ENCODE measurements at places on chromosomes 13 and 19.
A peak's percentile ranks its signal among the peaks of the same experiment; 100 is the strongest.

GRCh38 chr19:49851456-49852259 is 699 bp downstream of the PTOV1 start:
- DNase-seq = no peak

GRCh38 chr19:3810708-3811355 is 24.7 kb upstream of the MATK start:
- no peak for DNase-seq

- DNase-seq = peak; percentile 54
These were observed 180.6 kb downstream of the FOXO1 start for GRCh38 chr13:40485611-40486517.

GRCh38 chr19:45472563-45473366 is 5.0 kb downstream of the FOSB start:
- no peak for DNase-seq

- no peak for DNase-seq
These were observed 5.7 kb downstream of the PRPF31 start for GRCh38 chr19:54121259-54121658.

- DNase-seq = no peak
These were observed 7.4 kb upstream of the IGFL1 start for GRCh38 chr19:46221981-46222610.

GRCh38 chr13:86188170-86188569 is 389.0 kb upstream of the SLITRK6 start:
- no peak for DNase-seq

DNA sequence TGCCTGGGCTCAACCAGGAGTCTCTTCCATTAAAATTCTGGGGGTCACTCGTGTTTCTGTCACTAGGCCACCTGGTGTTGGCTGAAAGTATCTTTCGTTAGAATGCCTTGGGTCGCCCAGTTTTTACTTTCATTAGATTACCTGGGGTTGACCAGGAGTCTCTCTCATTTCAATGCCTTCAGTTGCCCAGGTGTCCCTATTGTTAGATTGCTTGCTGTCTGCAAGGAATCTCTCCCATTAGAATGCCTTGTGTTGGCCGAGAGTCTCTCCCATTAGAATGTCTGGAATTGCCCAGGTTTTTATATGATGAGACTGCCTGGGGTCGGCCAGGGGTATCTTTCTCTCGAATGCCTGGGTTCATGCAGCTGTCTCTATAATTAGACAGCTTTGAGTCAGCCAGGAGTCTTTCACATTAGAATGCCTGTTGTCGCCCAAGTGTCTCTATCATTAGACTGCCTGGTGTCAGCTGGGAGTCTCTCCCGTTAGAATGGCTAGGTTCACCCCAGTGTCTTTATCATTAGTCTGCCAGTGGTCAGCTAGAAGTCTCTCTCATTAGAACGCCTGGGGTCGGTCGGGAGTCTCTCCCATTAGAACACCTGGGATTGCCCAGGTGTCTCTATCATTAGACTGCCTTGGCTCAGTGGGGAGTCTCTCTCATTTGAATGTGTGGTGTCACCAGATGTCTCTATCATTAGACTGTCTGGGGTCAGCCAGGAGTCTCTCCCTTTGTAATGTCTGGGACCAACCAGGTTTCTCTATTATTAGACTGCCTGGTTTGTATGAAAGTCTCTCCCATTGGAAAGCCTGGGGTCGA is 1446.8 kb downstream of the UQCRFS1 start:
- no peak for DNase-seq

Measured in activated T-cell treated with anti-CD3 and anti-CD28 coated beads for 48 hours (primary cell).